ENCODE measurements at places on chromosomes 12 and 14.

DNA sequence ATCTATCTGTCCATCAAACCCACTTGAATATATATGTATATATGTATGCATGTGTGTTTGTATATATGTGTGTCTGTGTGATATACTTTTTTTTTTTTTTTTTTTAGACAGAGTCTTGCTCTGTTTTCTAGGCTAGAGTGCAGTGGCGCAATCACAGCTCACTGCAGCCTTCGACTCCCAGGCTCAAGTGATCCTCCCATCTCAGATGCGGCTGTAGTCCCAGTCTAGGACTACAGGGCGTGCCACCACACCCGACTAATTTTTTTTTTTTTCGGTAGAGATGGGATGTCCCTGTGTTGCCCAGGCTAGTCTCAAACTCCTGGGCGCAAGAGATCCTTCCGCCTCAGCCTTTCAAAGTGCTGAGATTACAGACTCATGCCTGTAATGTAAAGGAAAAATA lies 13.0 kb upstream of the APOBEC1 start:
- no peak for DNase-seq

DNA sequence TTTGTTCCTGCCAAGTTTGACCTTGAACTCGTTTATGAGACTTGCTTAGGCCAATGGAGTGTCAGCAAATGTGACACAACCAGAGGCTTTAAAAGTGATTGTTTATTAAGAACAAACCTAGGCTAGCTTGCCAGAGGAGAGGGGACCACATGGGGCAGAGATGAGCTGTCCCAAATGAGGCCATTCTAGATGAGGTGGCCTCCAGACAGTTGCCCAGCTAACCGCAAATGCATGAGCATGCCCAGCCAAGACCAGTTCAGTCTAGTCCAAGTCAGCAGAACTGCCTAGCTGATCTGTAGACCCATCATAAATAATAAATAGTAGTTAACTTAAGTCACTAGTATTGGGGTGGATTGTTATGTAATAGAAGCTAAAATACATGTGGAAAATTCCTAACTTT lies 172.8 kb upstream of the DYRK2 start:
- no peak for DNase-seq

DNA sequence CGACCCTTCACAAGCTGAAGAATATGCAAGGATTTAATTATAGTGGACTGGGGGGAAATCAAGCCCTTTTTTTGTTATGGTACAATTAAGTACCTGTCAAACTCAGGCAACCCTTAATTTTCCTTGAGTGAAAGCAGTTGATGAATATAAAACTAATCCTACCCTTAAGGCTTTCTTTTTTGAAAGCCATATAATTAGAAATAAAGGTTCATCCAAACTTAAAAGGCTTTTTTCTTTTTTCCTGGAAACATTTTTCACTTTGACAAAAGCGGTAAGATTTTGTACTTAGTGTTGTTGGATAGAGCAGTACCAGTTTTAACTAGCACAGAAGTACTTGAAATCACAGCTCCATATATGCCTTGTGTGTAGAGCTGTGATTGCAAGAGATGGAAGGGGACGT lies 91.9 kb upstream of the MANSC4 start:
- DNase-seq, result no peak

DNA sequence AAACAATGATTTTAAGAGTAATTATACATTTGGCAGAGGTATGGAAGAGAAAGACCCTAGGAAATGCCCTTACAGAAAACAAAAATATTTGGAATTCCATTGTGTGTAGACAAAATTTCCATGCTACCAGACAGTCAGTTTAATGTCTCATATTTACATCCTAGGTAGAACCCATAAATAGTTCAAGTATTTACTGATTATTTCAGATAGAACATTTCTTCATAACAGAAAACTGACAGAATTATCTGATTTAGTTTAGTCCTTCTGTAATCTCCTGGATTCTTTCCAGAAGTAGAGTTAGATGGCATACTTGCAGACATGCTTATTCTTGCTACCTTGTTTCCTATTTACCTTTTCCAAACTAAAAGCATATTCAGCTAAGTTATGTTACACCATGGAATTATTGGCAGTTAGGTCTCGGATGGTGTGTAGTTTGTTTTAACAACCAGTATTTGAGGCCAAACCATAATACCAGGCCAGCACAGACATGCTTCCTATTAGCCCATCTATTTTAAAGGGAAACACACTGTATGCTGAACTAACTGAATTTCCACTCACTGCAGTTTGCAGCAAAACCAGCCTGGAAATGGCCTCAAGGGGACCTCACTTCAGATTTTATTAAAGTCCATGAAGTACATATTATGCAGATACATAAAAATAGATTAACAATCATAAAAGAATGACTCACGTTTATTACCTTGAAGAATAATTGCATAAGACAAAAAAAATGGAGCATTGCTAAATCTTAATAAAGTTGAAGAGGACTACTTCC lies 126.6 kb upstream of the LRIG3 start:
- DNase-seq, result no peak

DNA sequence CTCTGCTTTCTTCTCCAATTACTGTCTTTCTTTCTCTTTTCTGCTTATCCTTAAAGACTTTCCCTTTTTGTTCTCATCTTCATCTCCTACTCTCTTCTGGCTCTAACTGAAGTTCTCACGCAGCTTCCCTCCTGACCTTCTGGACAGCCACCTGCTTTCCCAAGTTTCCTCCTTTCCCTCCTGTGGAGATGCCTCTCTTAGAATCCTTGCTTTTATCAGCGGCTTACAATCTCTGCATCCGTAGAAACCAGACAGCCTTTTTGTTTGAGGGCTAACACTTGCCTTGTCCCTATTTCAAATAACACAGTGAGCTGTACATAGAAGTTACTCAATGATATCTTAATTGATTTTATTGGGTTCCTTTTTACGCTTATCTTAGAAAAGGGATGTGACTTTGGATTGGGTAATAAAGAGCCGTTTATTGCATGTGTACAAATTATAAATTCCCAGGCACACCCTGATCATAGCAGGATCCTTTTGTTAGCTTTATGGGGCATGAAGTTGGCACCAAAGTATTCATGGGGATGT lies 2.1 kb upstream of the LGALS3 start:
- DNase-seq, result no peak

DNA sequence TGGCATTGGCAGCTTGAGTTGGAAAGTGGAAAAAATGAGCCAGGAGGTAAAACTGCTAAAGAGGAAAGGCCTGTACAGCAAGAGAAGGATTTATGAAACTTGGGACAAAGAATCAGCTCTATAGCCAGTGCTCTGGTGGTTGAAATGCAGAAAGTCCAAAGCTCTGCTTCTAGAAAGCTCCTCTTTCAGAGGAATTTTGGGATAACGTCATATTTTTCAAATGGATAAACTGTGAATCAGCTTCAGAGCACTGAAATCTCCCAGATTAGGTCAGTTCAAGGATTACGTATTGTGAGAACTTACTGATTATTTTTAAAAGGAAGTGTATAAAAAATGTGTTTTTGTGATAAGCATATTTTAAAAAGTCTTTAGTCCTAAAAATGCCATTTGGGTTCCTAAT lies 203.1 kb upstream of the CNOT2 start:
- no peak for DNase-seq

DNA sequence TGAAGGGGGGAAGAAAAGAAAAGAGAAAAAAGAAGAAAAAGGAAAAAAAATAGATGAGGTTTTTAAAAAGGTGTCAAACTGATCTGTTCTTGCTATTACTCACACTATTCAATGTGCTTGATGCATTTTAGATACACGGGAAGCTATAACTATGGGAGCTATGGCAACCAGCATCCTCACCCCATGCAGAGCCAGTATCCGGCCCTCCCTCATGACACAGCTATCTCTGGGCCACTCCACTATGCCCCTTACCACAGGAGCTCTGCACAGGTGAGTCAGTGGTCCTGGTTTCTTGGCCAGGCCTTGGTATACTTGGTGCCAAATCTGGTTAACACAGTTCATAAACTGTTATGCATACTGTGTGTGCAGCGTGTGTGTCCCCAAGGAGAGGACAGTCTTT lies 24.0 kb upstream of the RIC8B start:
- no peak for DNase-seq

- DNase-seq, result no peak
Measured at GRCh38 chr12:121918679-121919038, 267 bp downstream of the CFAP251 start.

DNA sequence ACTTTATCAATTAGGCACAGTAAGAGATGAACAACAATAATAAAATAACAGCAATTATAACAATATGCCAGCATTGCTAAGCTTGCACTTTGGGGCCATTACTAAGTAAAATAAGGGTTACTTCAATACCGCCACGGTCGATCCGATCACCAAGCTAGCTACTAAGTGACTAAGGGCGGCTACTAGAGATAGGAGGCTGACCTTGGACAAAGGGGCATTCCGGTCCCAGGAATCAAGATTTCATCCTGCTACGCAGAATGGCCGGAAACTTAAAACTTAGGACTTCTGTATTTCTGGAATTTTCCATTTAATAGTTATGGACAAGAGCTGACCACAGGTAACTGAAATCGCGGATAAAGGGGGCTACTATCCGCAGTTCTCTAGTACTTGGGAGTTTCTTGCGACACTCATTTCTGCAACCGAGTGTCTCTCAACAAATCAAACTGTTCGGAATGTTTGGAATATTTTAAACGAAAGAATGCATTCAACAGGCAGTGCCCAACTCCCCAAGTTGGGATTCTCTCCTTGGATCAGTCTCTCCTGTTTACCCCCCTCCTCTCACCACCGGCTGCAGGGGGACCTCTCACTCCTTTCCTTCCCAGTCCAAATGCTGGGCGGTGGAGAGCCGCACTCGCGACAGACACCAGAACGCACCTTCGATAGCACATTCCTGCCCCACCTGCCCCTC lies 650 bp downstream of the HEBP1 start:
- DNase-seq, result no peak

- no peak for DNase-seq
Measured at GRCh38 chr14:56202256-56202655, 84.0 kb downstream of the PELI2 start.

GRCh38 chr12:109307051-109307450 lies 2.0 kb downstream of the FOXN4 start:
- no peak for DNase-seq
